Activated CD4-positive, alpha-beta T cell treated with anti-CD3 and anti-CD28 coated beads for 1 hour (primary cell): ENCODE measurements at places on chromosomes 12 and 14.

- DNase-seq, result no peak
These were observed 2.9 kb upstream of the GARIN6 start for GRCh38 chr12:99644629-99645028.

GRCh38 chr12:76811976-76812375 lies 48.1 kb downstream of the ZDHHC17 start:
- DNase-seq, result no peak

DNA sequence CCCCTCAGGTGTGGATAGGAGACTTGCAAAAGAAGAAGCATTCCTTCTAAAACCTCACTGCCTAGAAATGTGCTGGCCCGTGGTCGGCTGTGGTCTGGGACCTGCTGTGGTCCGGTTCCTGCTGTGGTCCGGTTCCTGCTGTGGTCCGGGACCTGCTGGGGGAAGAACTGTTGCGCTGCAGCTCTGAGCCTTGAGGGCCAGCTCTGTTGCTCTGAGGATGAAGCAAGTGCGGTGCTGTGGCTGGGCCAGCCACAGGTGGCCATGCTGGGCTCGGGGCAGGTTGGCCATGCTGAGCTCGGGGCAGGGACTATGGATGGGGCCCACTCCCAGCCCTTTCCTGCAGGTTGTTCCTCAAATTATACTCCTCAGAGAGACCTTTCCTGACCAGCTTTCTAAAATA lies 5.2 kb downstream of the NRXN3 start:
- DNase-seq, result no peak

GRCh38 chr12:88558340-88558867 lies 21.9 kb downstream of the KITLG start:
- DNase-seq, result no peak

- DNase-seq, result no peak
These were observed 14.4 kb downstream of the CLSTN3 start for GRCh38 chr12:7144414-7145120.

- no peak for DNase-seq
These were observed 50.1 kb downstream of the CRADD start for GRCh38 chr12:93727195-93727811.

DNA sequence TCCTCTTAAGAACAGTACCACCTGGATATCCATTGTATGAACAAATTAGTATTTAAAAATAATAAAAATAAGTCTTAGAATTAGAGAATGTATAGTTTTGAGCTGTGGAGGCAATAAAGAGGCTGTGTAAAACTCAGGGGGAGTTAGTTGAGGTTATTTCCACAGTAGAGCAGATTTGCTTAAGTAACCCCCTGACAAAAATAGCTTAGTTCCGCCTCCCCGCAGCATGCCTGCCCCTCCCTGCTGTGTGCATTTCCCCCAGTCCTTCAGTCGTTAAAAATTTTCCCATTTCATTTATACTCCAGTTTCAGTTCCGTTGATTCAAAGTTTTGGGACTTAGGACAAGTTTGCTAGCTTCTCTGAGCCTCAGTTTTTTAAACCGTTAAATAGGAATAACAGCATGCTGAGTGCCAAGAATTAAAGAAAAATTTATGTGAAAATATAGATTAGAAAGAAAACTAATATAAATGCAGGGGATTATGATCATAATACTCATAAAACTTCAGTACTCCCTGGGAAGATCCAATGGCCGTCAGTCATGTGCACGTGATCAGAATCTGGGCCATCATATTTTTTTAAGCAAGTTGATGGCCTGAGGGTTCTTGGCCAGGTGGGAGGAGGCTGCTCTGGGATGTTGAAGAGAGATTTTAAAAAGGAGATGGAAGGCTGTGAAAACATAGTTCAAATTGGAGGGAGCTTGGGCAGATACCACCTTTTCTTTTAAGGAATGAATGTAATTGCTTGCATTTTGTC lies 14.5 kb upstream of the SLC38A2 start:
- no peak for DNase-seq

- DNase-seq, result no peak
These were observed 24.1 kb upstream of the ATP2A2 start for GRCh38 chr12:110256780-110257431.

DNA sequence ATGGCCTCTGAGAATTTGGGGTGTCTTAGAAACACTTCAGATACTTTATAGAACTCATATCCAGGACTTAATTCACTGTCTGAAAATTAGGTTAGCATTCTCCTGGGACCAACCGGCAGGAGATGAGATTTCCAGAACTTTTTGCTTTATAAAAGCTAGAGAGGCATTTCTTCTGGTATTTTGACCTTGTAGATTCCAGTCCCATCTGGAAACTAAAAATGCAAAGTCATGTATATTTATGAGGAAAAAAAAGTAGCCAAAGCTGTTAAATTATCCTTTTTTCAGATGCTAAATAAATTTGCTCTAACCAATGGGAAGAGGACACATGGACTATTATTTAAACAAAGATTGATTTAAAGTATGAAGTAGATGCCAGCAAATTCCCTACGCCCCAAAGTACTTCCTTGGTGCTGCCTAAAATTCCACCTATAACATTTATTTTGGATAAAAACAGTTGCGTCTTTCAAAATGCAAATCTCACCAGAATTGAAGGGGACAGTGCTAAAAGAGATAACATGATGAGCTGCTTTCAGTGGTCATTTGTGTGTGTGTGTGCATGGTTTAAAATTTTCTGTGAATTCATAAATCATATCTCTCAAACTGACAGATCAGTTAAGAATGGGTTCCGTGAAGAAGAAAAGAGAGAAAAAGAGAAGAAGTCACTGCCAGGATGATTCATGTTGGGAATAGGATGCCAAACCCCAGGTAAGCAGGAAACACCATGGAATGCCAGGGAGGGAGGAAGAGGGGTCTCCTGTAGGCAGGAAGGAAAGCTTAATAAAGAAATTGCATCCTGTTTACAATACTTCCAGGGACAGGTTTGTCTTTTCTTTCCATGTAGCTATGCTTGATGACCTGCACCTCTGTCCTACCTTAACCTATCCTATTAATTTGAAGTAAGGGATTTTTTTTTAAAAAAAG lies 97.7 kb upstream of the RGS6 start:
- DNase-seq, result no peak

DNA sequence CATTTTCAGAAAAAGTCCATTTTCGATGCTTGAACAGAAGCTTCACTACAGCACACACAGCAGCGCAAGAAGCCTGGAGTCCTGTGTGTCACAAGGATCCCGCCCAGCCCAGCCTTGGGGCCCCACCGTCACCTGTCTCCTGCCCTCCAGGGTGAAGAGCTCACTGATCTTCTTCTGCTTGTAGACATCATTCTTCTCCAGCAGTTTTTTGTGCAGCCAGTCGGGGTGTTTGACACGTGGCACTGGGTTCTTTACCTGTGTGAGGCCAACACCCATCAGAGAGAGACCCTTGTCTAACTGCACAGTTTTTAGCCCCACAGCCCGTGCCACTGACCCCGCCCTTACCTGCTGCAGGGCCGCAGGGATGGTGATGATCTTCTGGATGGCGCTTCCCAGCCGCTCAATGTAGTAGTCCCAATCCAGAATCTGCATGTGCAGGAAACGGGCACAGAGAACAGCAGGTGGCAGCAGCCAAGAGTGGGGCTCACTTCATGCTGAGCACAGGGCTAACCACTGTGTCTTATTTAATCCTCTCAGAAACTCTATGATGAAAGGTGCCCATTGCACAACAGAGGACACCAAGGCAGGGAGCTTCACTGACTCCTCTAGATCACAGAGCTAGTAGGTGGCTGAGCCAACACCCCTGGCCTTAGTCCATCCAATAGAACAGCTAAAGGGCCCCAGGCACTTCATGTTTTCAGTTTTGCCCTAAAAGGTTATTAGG lies 30.0 kb downstream of the POLE start:
- no peak for DNase-seq

DNA sequence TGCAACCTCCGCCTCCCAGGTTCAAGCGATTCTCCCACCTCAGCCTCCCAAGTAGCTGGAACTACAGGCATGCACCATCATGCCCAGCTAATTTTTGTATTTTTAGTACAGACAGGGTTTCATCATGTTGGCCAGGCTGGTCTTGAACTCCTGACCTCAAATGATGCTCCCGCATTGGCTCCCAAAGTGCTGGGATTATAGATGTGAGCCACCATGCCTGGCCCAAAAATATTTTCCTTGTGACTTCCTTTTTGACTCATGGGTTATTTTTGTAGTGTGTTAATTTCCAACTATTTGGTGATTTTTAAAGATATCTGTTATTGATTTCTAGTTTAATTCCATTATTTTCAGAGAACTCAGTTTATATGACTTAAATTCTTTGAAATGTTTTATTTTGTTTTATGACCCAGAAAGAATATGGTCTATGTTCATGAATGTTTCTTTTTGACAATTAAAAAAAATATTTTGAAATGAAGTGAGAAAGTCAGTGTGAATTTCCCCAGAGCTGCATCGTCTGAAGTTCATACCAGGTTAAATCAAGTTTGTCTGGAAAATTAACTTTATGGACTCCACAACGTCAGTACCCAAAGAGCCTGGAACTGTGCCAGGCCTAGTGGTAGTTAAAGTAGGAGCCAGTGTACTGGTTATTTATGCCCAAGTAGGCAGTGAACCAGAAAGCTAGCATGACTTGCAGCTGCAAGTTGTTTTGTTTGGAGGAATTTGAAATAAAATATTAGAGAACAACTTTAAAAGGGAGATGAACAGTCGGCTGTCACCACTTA lies 2.8 kb upstream of the CDKL1 start:
- DNase-seq, result no peak

DNA sequence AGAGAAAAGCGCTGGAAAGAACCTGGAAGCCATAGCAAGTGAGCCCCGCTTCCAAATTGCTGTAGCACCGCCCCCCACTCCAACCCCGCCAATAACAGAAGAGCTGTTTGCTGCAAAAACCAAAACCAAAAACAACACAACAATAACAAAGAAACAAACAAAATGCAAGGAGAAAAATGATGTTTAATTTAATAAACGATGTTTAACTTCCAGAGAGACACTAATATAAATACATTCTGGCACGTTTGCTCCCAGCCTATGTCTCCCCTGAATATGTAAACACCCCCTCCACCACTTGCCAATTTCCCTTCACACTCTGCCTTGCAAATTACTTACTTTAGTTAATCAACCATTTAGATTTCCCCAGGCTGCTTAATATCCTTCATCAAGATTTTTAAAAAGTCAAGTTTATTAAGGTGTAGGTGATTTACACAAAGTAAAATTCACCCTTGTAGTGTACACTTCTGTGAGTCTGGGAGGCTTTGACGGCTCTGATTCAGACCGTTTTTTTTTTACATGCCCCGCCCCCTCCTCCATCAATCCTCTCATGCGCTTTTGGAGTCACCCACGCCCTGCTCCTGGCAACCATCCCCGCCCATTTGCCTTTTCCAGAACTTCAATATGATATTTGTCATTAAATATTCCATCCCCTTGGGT lies 482 bp upstream of the IFI27L2 start:
- DNase-seq, result no peak

GRCh38 chr14:103508521-103509329 lies 13.9 kb downstream of the CKB start:
- DNase-seq, result no peak

DNA sequence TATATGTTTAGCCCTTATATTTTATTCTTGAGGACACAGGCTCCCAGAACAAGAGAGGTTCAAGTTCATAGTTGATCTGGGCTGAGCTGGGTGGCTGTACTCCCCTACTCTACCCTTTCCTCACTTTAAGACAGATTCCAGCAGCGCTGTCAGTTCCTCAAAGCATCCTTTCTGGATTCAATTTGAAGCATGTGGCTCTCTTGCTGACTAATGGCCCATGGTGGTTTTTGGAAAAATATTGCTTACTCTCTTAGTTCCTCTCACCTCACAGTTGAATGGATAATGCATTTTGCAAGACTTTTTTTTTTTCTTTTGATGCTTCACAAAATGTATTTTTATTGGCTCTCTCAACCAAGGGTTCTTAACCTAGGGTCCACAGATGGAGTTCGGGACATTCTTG lies 4.1 kb downstream of the PELI2 start:
- DNase-seq, result no peak

- DNase-seq, result no peak
These were observed 68.7 kb downstream of the RPAP3 start for GRCh38 chr12:47636908-47637780.

DNA sequence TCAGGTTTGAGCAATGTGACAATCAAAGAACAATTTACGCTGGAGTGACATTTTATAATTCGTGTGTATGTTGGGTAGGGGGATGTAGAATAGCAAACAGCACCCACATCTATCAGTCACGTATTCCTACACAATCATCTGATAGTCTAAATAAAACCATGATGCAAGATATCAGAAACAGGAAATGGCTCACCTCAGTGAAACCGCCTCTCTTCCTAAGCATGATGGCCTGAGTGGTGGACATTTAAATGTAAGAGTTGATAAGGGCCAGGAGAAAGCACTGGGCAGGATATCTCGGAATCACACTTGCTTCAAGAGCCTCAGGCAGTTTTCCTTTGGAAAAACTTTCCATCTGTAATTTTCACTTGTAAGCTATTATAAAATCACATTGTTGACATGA lies 128.2 kb downstream of the GRIP1 start:
- no peak for DNase-seq
